ENCODE measurements at places on chromosomes 16 and 17.

- peak; percentile 44 for DNase-seq
Measured at GRCh38 chr16:12750554-12750918, 53.2 kb downstream of the CPPED1 start.

GRCh38 chr17:43892647-43892952 lies 14.7 kb downstream of the MPP2 start:
- no peak for DNase-seq

GRCh38 chr16:62105244-62105643 lies 69.0 kb upstream of the CDH8 start:
- no peak for DNase-seq

DNA sequence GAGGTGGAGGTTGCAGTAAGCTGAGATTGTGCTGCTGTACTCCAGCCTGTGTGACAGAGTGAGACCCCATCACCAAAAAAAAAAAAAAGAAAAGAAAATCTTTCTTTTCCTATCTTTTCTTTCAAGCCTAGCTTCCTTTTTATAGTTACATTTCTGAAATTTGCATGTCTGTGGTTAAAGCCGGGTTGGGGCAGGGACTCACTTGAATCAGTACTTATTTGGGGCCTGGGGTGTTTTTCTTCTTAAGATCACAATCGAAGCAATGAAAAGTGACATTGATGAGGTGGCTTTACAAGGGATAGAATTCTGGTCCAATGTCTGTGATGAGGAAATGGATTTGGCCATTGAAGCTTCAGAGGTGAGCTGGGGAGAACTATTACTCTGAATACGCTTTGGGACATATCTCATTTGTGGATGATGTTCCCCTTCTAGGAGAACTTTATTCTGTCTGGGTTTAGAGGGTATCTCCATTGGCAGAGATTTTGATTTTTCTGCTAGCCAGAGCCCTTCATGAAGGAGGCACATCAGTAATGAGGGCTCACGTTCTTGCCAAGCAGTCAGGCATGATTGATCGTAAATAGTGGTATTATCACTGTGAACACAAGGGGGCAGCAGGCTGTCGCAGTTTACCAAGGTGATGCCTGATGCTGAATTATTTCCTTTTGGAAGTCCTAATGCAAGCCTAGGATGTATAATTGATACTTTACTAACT lies 14.3 kb downstream of the KPNB1 start:
- peak; percentile 75 for DNase-seq

DNA sequence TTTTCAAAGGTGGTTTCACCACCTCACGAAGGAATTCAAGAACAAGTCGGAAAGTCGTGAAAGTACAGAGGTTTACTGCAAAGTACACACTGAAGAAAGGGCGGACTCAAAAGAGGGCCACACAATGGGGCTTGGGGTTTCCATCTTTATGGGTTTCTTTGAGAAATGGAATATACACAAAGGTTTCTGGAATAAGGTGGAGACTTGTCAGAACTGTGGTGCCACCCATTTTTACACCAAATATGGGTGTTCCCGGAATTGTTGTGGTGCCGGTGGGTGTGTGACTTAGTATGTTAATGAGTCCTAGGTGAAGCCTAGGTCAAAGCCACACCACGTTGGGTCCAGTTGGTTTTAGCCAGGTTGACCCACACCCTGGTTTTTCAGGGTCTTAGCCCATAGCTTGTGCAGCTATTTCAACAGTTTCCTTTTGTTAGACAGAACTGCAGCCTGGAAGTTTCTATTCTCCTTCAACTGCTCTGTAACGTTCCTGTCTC lies 567 bp upstream of the GCSH start:
- DNase-seq: no peak

DNA sequence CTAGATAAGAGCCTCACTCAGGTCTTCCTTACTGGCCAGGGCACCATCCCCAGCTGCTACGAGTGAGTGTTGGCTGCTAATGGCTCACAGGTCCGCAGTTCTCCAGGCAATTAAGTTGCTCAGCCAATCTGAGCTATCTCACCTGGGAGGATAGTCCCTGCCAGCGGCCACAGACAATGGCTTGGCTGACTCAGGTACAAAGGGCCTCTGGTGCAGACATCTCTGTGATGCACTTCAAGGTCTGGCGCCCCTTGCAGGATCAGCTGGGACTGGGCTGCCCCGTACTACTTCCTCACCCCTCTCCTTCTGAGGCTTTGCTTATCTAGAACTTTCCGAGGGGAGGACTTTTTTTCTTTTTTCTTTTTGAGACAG lies 49.2 kb upstream of the EMP2 start:
- DNase-seq: no peak
